ENCODE measurements at places on chromosomes 2 and 18.

- DNase-seq, result no peak
Observed at GRCh38 chr2:102369866-102370265, 14.3 kb downstream of the IL18R1 start.

DNA sequence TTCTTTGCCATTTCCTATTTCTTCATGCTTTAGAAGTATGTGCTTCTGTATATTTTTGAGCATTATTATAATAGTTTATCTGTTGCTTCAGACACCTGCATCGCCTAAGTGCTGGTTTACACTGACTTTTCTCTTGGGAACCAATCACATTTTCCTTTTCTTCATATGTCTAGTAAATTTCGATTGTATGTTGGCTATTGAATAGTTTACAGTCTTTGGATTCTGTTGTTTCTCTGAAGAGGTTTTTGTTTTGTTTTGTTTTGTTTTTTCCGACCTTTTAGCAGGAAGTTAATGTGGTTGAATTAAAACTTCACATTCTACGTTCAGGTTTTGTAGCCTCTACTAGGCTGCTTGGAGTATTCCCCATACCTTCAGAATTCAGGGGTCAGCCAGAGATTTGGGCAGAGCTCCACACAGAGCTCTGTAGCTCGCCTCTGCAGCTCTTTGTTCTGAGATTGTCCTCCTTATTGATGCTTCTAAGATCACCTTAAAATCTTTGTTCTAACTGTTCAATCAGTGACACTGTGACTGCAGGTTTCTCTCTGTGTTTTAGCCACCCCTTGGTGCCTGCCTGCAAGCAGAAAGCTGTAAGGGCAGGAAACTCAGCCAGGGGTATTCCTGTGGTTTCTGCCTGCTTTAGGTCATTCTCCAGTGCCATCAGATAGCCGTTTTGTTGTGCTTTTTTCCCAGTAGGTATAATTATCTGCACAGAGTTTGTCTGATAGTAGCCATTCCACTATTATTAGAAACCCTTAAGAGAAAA lies 83.4 kb downstream of the FAM168B start:
- DNase-seq, result no peak

GRCh38 chr2:54561010-54561409 lies 104.9 kb downstream of the SPTBN1 start:
- DNase-seq, result no peak

DNA sequence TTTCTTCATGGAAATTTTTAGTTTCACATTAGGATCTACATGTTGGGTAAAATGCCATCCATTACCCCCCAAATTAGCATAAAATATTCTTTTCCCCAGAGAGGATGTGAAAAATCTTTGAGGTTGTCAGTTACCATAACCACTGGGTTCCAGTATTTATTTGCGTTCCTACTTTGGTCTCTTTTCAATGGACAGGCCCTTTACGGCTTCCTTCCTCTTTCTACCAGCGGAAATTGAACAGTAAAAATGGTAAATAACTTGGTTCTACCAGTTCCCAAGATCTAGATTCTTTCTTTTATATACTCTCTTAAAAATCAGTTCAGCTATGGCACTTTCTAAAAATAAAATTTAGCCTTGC lies 169.2 kb upstream of the APCDD1 start:
- no peak for DNase-seq

GRCh38 chr18:46680784-46681695 lies 24.0 kb upstream of the LOXHD1 start:
- no peak for DNase-seq

GRCh38 chr2:2484301-2484700 lies 153.2 kb upstream of the MYT1L start:
- no peak for DNase-seq

DNA sequence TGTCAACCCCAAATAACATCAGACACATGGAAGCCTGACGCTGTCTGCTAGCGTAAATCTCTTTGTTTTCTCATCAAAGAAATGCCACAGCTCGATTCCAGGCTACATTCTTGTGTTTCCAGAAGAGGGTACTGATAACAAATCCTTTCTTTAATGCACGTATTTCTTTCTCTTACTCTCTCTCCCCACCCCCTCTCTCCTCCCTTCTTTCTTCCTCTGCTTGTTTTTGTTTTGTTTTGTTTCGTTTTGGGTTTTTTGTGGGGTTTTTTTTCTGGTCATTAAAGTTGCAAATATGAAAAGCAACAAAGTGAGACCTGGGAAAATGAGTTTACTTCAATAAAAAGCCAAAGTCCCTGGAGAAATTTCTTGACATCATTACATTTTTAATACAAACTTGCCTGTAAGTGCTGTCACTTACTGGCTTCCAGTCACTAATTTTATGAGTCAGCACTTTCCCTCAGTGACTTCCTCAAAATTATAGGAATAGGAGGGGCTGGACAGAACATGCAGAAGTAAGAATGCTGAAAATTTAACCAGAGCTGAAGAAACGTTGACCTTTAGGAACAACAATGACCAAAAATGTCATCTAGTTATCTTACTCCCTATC lies 106.7 kb upstream of the NABP1 start:
- DNase-seq, result peak; percentile 60

- DNase-seq, result no peak
Observed at GRCh38 chr2:21559351-21559750, 435.6 kb downstream of the TDRD15 start.

- DNase-seq, result no peak
Observed at GRCh38 chr2:8171608-8172007, 510.2 kb upstream of the ID2 start.

- DNase-seq, result no peak
Observed at GRCh38 chr2:85734942-85735608, 18.7 kb upstream of the ATOH8 start.

GRCh38 chr18:45212181-45213039 lies 402.9 kb upstream of the SLC14A2 start:
- peak; percentile 83 for DNase-seq

DNA sequence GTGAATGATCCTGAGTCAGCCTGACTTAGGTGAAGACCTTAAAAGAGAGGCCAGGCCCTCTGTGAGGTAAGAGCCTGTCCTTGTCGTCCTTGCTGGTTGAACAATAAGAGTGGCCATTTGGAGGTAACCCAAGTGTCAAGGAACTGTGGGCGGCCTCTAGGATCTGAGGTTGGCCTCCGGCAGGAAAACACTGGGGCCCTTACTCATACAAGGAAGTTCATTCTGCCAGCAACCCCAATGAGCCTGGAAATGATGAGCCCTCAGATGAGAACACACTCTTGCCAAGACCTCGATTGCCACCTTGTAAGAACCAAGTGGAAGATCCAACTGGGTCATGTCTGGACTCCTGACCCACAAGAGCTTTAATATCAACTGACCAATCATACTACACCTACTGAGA lies 95.5 kb upstream of the LRATD1 start:
- DNase-seq, result no peak

DNA sequence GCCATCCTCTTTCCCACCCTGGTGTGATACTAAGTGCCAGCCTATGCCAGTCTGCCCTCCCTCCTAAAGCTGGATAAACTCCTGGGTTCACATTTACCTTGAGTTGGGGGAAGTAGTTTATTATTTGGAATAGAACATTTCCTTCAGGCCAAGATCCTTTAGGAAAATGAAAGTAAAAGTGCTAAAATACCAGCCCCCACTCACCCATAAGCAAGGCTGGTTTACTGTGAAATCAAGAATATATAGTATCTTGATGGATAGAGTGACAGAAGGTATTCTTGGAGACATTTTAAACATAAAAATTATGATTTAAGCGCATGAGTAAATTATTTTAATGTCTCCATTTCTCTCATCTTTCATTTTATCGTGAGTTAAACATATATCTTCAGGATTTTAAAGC lies 27.1 kb downstream of the ZNF532 start:
- DNase-seq, result no peak

DNA sequence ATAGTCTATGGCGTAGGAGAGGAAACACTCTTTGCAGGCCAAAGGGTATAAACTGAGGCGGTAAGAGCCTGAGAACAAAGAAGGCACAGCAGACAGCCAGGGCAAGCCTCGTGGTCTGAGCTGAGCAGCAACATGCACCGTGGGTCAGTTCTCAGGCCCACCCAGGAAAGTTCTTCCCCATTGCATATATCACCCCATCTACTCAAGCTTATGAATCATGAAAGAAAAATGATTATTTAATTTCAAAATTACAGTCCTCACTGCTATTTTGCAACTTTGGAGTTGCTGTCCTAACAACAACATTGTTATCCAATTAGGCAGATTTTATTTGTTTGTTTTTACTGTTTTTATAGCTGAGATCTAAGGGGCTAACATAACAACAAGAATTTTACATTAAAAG lies 54.7 kb upstream of the RIOK3 start:
- no peak for DNase-seq

GRCh38 chr2:171541202-171541887 lies 19.1 kb downstream of the CYBRD1 start:
- DNase-seq, result peak; percentile 35

- no peak for DNase-seq
Observed at GRCh38 chr18:75612456-75612855, 185.0 kb upstream of the SMIM21 start.

DNA sequence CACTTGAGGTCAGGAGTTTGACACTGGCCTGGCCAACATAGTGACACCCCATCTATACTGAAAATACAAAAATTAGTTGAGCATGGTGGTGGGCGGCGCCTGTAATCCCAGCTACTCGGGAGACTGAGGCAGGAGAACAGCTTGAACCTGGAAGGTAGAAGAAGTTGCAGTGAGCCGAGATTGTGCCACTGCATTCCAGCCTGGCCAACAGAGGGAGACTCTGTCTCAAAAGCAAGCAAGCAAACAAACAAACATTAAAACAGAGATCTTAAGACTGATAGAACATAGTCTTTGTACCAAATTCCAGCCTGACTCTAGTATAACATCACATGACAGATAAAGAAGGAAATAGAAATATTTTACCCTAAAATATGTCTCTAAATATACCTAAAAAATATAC lies 168.1 kb downstream of the PTPRM start:
- no peak for DNase-seq

GRCh38 chr18:5424903-5425664 lies 118.7 kb downstream of the EPB41L3 start:
- DNase-seq, result peak; percentile 36

DNA sequence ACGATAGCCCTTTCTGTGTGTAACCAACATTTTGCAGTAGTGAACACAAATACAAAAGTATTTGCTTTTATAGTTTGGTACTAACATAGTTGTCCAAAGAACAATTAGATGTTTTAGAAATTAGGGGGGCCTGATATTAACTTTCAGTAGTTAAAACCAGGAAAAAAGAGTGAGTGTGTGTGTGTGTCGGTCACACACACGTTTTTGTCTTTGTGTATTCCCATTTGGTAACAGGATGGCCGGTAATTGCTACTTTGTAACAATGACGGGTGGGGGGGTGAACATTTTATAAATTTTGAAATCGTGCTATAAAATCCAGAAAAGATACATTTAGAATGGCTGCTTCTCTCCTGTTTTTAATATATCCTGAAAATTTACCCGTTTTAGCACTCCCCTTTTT lies 1.5 kb downstream of the PPIG start:
- no peak for DNase-seq

DNA sequence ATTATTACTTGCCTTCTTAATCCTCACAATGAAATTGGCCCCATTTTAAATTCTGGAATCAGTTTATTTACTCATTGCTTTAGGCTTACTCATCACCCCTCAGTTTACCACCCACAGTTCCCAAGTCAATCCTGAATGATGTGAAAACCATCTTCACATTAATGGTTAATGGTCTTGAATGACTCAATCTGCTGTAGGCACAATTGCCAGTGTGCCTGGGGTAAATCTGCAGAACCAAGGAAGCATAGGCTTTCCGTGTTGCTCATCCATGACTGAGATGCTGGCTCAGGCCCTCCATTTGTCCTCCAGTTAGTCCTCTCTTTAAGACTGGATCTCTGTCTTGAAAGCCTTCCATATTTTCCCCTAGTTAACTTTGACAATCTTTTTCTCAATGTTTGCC lies 164.5 kb downstream of the PMAIP1 start:
- no peak for DNase-seq

DNA sequence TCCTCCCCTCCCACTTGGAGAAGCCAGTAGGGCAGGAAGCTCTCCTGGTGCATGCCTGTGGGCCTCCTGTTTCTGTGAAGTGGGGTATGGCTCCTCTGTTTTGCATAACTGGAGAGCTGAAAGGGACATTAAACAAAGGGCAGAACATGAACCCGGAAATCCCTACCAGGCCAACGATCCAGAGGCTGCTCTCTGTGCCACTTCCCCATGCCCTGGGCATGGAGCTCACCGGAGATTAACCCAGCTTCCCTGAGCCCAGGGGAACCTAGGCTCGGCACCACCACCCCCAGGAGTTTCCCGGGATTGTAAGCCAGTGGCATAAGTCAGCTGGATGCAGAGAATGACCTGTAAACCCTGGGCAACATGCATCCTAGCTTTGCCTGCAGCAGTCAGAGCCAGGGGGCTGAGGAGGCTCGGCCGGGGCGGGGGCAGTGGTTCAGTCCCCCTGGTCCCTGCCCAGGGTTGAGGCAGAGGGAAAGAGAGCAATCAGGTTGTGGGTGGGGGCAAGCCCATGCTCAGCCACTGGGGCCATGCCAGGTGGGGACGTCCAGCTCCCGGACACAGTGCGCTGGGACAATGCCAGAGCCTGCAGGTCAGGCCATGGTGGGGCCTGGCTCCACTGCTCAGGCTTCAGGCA lies 49.5 kb downstream of the TIMM21 start:
- no peak for DNase-seq

DNA sequence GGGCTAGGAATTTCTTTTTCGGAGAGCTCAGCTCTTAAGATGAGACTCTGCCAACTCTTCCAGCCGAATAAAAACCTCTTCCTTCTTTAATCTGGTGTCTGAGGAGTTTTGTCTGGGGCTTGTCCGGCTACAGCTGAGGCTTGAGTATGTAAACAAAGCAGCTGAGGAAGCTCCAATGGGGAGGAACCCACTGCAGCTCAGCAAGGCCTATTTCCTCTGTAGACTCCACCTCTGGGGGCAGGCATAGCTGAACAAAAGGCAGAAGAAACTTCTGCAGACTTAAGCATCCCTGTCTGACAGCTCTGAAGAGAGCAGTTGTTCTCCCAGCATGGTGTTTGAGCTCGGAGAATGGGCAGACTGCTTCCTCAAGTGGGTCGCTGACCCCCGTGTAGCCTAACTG lies 838.7 kb downstream of the CCDC85A start:
- DNase-seq, result no peak

DNA sequence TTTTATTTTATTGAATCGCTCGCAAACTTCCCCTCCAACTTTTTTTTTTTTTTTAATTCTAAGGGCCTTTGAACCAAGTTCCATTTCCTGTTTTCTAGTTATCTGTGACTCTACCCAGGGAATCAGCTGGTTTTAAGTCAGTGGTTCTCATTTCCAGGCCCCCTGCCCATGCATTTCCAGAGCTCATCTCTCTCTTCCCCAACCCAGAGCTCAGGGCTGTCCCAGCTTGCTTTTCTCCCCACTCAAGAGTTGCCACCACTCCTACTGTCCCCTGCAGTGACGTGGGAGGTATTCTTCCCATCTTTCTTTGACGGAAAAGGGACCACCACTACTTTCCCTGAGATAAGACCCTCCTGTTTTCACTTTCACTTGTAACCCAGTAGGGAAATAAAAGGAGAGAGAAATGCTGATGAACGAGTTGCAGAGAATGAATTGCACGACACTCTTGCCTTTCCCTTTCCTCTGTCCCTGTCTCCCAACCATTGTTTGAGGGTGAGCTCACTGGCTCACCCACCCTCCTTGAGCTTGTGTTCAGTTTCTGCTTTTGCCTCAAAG lies 42.1 kb downstream of the TET3 start:
- no peak for DNase-seq
